Activated T-cell treated with anti-CD3 and anti-CD28 coated beads, Interleukin-2, amount 50 U/mL, for 24 hours (primary cell): ENCODE measurements at places on chromosomes 3 and 15.

- no peak for DNase-seq
Observed at GRCh38 chr15:80445300-80446041, 41.3 kb downstream of the ARNT2 start.

DNA sequence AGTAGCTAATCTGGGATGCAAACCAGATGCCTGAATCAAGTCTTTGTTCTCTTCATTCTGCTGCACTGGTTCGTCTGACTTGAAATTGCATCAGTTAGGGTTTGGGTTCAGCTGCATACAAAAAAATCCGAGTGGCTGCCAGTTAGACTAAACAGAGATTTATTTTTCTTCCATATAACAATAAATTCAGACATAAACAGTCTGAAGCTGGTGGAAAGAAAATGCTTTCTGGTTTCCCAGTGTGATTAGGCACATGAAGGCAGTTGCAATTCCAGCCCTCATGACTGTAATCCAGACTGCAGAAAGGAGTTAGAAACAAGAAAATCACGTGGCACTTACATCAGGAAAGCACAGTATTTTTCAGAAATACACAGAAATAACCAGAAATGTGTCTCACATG is 930.7 kb downstream of the MCTP2 start:
- DNase-seq = no peak

- no peak for DNase-seq
Observed at GRCh38 chr3:24155276-24155675, 210.2 kb downstream of the NR1D2 start.

DNA sequence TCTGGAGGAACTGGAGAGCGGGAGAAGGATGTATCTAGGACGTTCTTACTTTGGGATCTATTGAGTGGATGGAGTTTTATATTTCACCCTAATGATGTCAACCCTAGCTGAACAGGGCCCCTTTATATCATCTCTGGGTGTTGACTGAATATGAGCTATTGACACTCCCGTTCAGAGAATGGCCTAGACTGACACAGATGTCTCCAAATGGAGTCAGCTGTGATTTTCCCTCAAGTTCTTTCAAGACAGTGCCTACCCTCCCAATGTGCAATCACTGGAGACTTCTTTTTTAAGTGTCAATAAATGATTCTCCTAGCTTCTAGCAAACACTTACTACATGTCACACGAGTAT is 63.8 kb downstream of the FRMD4B start:
- DNase-seq = no peak

DNA sequence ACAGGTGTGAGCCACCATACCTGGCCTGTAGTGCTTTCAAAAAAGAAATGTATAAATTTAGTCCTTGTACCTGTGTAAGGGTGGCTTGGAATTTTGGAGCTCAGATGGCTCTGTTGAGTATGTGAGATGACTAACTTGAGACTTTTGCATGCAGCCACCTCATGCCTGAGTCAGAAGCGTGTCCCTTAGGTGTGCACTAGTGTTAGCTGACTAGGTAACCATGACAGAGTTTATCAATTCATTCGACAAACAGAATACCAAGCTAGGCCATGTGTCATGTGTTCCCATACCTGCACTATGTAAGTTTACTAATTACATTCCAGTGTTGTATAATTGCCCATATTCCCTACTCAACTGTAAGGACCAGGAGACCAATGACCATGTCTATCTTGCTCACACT is 4.0 kb upstream of the ZNF639 start:
- DNase-seq = no peak

DNA sequence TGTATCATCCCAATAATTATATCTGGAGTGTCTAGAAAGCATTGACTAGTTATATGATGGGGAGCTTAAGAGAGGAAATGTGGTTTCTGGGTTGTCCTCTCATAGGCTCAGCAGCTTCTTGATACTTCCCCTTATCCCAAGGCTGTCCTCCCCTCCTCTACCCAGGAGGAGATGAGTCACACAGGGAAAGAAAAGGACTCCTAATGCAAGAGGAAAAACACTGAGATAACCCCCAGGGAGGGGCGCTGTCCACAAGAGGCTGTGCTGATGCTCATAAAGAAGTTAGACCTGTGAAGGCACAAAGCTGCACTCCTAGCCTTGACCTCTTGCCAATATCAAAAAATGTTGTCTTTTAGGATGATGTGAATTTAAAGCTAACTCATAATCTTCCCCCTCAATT is 28.8 kb upstream of the GYG1 start:
- DNase-seq = no peak

DNA sequence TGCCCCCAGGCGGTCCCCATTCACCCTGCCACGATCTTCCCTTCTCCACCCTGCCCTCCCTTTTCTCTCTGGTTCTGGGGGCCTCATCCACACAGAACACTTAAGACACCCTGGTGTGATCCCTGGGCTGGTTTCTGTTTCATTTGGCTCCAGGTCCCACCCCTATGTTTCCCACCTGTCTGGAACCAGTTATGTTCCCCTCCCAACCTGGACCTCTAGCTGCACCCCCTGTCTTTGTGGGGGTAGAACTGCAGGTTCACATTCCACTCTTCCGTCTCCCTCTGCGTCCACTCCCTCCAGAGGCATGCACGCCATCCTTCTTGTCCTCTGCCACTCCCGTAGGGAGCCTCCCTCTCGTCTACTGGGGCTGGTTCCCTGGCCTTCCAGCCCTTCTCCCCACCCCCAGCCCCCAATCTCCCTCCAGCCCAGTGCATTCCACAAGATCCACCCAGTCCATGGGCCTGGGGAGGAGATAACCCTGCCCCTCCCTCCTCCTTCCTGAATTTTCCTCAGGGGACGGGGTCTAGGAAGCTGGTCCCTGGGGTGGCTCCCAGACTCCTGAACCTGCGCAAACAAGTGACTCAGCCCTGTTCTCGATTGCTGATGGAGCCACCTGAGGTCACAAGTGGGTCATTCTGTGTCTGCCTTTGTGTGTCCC is 73.8 kb downstream of the ABTB1 start:
- DNase-seq = no peak

DNA sequence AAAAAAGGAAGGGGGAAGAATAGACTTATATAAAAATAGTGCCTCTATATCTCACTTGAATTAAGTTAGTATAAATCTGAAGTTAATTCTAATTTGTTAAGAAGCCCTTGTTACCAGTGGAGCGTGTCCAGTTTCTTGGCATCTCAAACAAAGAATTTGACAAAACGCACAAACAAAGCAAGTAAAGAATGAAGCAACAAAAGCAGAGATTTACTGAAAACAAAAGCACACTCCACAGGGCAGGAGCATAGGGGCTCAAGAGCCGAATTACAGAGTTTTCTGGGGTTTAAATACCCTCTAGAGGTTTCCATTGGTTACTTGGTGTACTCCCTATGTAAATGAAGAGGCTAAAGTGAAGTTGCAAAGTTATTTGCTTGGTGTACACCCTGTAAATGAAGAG is 34.0 kb upstream of the GK5 start:
- no peak for DNase-seq
